ENCODE measurements at places on chromosomes 12 and 14.

DNA sequence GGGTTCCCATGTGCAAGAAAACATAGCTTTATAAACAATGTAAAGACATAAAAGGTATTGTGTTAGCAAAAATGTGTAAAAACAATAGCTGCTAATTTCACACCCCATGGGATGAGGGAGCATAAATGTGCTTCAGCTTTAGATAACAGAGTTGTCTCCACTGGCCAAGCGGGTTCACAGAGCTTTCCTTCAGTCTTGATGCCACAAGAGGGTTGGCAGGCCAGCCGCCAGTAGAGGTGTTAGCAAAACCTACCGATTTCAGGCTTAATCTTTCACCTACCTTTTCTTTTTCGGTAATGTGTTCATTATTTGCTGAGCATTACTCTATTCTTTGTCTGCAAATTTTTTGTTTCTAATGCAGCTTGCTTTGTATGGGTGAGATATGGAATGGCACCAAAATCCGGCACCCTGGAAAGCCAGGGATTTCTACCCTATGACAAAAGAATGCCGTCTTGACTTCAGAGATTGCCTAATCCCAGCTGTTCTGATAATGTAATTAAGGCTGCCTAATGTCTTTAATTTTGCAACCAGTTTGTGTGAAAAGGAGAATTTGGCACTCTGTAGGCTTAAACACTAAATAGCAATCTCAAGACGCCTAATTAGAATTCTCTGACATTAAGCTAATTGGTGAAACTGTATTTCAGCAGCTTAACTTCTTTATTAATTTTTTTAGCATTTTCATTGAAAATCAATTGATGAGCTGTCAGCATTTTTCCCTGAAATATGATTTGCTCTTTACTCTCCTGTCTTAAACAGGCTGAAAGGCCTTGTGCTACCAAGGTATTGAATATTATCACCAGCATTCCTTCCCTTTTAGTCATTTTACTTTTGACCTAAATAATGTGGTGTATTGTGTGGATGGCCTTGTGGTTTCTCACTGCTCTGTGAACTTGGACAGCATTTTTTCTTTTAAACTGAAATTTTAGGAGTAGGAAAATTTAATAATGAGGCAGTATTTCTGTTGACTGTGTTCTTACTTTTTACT lies 60.7 kb downstream of the POLR3B start:
- DNase-seq = no peak

DNA sequence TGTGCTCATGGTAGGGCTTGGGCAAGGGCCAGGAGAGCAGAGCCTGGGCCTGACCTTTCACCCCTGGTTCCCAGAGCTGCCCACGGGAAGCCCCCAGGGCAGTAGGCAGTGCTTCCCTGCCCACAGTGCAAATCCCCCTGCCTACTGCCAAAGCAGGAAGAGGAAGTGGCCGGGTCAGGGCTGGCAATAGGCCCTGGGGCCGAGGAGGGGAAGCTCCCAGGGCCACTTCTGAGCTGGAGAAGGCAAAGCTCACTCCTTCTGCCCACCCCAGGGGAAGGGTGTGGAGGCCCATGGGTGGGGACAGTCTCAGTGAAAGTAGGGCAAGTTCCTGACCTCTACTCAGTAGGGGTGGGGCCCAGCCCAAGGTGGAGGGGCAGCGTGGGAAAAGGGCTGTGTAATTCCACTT lies 5.4 kb upstream of the NR4A1 start:
- no peak for DNase-seq

- DNase-seq = no peak
Observed at GRCh38 chr14:90427848-90428426, 31.1 kb downstream of the CALM1 start.

GRCh38 chr14:71231521-71232393 lies 324.5 kb downstream of the PCNX1 start:
- DNase-seq = no peak

DNA sequence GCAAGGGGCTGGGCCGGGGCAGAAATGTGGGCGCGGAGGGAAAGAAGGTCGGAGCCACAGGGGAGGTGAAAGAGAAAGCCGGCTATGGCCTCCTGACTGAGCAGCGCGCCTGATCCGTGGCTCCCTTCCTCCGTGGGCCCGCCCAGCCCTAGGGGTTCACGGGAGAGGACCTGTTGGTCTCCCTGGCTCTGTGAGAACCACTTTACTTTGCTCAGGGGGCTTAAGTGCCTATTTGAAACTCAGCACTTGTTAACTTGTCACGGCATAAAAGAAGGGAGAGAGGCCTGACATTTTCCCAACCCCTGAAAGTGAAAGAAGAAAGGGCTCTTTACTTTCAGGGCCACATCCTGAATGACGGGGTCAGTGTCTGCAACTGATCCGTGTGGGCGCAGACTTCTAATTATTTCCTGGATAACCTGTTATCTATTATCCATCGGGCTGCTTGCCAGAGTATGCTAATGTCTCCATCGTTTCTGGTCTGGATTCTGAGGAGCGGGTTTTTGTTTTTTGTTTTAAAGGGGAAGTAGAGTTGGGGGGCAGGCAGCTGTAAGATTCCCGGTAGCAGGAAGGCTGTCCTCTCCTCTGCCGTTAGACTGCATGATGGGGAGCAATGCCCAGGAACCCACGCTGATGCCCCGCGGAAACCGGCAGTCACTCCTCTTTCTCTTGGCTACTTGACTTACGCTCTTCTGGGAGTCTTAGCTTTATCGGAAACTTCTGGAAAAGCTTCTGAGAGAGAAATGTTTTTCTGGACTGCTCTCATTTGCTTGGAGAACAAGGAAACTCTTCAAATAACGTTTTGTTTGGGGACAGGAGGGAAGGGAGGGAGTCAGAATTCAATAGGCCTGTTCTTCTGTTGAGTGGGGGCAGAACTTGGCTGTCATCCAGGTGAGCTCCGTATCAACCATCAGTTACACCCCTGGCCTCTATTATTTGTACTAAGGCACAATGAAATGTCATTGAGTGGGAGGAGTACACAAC lies 127.7 kb upstream of the MAX start:
- DNase-seq = no peak

DNA sequence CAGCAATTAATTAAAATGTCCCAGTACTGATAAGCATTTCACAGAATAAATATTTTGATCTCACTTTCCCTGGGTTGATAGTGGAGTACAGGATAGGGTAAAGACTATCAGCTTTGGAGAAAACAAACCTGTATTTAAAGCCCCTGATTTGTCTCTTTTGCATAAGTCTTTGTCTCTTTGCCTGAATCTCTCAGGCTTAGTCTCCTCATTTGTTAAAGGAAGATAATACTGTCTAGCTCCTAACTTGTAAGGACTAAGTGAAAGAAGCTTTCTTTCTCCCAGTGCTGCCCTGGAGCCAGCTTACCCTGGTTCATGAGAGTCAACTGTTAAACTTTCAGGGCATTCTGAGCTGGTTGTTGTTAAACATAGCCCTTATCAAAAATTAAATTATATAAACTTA lies 5.5 kb upstream of the NR1H4 start:
- no peak for DNase-seq

GRCh38 chr12:58583940-58584339 lies 336.4 kb downstream of the LRIG3 start:
- DNase-seq = no peak

DNA sequence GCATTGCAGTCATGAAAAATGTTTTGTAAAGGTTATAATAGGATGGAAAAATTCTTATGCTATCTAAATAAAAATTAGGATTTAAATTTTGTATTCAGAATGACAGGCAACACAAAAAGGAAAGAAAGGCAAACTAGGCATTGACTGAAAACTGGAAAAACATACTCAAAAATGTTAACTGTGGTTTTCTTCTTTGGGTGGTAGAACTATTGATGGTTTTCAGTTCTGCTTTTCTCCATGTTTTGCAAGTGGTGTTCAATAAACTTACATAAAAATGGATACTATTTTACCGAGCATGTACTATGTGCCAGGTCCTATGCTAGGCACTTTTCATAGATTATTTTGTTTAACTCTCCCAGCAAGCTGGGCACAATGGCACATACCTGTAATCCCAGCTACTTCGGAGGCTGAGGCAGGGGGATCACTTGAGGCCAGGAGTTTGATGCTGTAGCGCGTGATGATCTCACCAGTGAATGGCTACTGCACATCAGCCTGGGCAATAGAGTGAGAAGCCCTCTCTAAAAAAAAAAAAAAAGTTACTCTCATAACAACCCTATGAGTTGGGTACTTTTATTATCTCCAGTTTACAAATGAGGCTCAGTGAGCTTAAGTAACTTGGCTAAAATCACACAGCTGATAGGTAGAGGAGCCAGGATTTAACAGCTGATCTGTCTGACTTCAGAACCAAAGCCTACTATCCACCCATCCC lies 26.3 kb upstream of the TCP11L2 start:
- no peak for DNase-seq

DNA sequence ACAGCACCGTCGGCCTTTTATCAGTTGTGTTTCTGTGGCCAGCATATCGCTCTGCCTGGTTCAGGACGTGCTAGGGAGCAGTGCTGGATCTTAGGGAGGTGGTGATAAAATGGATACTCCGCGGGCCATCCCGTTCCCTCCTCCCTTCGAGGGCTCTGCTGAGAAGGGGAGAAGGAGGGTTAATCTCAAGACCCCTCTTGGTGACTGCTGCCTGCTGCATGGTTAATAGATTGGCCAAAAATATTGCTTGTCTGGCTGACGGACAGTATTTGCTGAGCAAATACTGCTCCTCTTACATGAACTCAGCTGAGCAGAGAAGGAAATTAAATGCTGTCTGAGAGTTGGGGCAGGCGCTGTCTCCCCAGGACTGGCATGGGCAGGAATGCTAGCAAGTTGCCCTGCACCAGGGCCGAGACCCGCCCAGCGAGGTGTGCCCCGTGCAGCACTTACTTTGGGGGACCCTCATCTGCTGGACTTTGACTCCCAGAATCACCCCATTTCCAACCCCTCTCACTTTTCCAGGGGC lies 1.2 kb downstream of the FBRSL1 start:
- no peak for DNase-seq

DNA sequence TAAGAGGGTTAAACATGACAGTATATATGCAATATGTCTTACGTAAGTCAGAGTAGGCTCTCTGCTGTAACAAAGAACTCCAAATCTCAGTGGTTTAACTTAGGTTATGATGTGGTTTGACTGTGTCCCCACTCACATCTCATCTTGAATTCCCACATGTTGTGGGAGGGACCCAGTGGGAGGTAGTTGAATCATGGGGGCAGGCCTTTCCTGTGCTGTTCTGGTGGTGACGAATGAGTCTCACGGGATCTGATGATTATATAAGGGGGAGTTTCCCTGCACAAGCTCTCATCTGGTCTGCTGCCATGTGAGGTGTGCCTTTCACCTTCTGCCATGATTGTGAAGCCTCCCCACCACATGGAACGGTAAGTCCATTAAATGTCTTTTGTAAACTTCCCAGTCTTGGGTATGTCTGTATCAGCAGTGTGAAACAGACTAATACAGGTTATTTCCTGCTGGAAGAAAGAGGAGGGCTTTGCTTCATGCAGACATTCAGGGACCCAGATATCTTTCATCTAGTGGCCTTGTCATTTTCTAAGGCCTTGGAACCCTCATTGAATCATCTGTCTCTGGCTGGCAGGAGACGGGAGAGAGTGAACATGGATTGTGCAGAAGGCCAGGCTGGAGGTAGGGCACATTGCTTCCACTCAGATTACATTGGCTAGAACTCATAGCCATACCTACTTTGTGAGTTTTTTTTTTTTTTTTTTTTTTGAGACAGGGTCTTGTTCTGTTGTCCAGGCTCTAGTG lies 96.1 kb downstream of the CRADD start:
- DNase-seq = no peak

- no peak for DNase-seq
Observed at GRCh38 chr14:79028281-79028680, 858.1 kb downstream of the NRXN3 start.

GRCh38 chr14:100841066-100841760 lies 15.3 kb downstream of the MEG3 start:
- no peak for DNase-seq

- DNase-seq = no peak
Observed at GRCh38 chr12:52608826-52609630, 7.8 kb upstream of the KRT72 start.

DNA sequence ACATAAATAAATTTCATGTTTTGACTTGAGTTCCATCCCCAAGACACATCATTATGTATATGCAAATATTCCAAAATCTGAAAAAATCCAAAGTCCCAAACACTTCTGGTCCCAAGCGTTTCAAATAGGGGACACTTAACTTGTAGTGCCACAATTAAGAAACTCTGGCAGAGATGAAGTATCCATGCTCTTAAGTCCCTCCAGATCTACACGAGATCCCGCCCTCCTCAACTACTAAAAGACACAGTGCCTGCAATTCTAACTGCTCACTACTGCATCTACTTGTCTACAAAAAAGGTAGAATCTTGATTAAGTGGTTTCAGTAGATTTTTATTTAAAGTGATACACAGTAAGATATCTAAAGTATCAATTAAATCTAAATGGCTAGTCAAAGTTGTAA lies 97.0 kb downstream of the MED13L start:
- DNase-seq = no peak

DNA sequence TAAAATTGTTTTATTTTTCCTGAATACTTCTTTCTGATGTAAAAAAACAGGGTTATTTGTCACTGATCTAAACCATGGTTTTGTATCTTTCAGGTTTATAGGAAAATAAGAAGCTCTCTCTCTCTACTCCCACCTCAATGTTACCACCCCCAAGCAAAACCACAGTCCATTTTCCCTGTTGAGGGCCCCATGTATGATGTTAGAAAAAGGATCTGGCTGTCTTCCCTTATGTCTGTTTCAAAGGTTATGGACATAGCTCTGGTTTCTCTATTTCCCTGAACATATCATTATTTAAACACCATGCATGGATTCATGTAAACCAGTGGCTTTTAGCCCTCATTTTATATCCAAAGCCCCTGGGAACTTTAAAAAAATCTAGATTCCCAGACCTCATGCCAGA lies 649.0 kb upstream of the TBX3 start:
- no peak for DNase-seq

- DNase-seq = no peak
Observed at GRCh38 chr14:103070971-103071542, 13.0 kb upstream of the LBHD2 start.

GRCh38 chr12:2294651-2295475 lies 242.1 kb downstream of the CACNA1C start:
- no peak for DNase-seq

- peak; percentile 77 for DNase-seq
Observed at GRCh38 chr12:1939801-1940607, 21.6 kb upstream of the CACNA2D4 start.

DNA sequence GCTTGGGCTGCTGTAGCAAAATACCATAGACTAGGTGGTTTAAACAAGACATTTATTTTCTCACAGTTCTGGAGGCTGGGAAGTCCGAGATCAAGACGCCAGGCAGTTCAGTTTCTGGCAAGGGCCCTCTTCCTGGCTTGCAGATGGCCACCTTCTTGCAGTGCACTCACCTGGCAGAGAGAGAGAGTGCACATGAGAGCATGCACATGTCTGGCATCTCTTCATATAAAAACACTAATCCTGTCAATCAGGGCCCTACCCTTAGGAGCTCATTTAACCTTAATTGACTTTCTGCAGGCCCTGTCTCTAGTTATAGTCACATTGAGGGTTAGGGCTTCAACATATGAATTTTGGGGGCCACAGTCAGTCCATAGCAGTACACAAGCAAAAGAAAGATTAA lies 12.4 kb upstream of the EVL start:
- no peak for DNase-seq

All from HEK293T (cell line).